ENCODE measurements at places on chromosomes 3 and 15.

- DNase-seq: no peak
Measured at GRCh38 chr3:128447561-128448013, 19.1 kb downstream of the DNAJB8 start.

GRCh38 chr3:32963871-32964270 is 12.4 kb downstream of the CCR4 start:
- DNase-seq: no peak

DNA sequence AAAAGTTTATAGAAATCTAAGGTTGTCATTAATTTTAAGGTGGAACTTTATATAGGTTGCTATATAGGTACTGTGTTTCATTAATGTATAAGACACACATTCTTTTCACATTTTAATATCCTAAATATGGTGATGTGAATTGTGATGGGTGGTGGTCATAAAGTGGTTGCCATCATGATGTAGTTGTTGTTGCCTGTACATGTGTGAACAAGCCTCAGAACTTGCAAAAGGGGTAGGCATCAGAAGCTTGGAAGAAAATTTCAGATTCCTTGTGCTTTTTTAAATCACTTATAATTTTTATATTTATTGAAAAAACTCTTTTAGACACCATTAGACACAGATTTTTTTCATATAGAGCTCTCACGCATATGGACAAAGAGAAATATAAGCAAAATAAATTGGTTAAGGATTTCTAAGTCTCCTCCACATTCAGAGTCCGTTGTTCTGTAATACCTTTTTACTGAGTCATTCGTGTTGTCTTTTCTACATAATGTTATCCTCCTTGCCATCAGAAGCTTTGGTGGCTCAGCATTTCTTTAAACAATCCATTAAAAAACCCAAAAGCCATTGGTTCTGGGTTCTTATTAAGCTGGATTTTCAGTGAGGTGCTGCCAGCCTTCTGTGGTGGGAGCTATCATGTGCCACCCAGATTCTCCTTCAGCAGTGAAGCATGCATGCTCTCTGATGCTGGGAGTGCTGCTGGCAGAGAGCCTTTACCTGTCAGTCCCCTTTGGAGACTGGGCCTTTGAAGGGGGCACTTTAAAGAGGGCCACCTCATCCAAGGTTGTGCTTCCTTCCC is 140.4 kb upstream of the GALNT15 start:
- DNase-seq: peak; percentile 24

DNA sequence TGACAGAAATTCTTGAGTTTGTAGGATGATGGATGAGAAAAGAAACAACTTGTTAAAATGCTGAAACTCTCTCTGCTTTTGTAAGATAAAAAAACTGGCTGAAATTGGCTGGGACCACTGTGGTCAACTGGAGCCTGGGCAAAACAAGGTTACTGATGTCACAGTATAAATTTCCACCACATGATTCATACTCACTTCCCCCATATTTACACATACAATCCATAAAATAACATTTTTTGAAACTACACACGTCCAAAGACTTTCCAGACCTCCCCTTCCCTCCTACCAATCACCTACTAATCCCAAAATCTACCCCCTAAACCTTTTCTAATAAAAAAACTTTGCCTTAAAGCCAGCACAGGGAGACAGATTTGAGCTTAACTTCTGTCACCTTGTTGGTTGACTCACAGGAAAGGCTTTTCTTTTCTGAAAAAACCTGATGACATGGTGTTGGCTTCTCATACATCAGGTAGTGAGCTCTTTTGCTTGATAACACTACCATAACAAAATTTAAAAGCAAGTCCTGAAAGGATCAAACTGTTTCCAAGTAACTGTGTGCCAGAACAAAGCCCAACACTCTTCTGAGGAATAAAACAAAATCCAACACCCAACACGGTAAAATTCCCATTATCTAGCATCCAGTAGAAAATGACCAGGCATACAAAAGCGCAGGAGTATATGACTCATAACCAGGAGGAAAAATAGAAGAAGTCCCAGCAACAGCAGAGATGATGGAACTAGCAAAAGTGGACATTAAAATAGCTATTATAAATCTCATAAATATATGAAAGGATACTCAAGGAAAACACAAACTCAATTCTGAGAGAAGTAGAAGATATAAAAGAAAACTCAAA is 87.3 kb upstream of the SNRK start:
- DNase-seq: no peak

GRCh38 chr3:69458803-69459365 is 73.0 kb upstream of the FRMD4B start:
- DNase-seq: no peak

DNA sequence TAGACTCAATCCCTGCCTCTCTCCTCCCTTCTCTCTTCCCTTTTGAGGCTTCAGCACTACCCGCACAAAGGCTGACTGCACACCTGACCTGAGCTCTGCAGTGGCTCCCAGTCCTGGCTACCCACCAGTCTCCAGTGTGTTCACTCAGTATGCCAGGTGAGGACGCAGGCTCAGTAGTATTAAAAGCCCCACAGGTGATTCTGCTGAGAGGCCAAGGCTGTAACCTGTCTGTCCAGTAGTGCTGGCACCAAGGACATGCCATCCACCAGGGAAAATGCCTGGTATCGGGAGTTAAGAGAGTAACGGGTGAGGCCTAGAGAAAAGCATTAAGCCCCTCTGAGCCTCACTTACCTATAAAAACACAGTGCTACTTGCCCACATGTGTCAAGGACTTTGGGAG is 20.9 kb downstream of the FYCO1 start:
- no peak for DNase-seq

DNA sequence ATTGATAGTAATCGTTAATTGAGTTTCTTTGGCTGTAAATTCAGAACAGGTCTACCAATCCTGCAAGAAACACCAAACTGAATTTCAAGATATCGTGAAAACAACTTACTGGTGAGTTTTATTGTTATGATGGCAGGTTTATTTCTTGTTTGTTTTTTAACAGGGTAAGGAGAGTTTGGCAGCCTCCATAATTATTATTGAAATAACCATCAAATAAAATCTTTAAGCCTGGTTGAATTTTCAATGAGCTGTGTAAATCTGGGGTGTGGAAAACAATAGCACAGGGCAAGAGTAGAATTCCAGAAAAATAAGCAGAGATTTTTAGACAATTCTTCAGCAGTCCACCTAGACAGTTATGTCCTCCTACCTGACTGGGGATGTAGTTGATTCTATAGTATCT is 196.5 kb downstream of the MECOM start:
- no peak for DNase-seq

DNA sequence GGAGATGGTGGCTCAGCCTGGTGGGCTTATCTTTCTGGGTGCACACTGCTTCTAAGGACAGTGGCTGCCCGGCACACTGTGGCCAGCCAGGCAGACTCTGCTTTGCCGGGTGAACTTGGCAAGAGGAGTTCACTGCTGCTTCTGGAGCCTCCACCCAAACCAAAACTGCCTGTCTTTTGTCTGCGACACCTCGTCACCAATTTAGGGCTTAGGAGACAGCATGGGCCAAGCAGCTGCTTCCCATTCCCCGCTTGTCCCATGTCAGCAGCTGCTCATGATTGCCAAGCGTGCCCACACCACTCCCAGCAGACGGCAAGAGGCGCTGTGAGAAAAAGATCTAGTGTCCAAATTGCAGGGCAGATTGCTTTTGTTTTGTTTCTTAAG is 57.3 kb downstream of the LSM3 start:
- DNase-seq: no peak

GRCh38 chr3:58287354-58287753 is 18.7 kb upstream of the RPP14 start:
- no peak for DNase-seq

- no peak for DNase-seq
Measured at GRCh38 chr15:57201578-57201977, 174.7 kb upstream of the CGNL1 start.

DNA sequence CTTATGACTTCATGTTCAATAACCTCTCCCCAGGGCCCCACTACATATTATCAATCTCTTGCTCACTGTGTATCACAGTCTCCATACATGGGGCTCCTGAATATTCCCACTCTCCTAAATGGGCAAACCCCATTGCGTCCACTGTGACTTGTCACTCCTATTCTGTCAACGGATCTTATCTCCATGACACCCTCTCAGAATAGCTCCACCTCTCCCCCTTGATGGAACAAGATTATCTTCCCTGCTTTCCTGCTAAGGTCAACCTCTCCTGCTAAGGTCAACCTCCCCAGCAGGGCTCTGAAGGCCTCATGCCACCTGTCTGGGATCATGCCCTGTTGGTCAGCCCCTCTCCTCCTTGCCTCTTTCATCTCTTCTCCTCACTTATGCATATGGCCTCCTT is 1.8 kb downstream of the CLDN18 start:
- DNase-seq: no peak

DNA sequence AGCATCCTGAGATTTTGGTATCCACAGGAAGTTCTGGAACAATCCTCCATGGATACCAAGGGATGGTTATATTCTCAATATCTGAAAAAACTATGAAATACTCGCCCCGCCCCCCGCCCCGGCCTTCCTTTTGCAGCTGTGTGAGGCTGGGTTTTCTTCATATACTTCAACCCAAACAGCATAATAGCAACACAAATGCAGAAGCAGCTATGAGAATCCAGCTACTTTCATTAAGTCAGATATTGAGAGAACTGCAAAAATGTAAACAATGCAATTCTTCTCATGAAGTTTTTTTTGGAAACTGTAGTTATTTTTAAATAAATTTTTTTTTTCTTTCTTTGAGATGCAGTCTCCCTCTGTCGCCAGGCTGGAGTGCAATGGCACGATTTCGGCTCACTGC is 10.9 kb upstream of the IDH2 start:
- no peak for DNase-seq

GRCh38 chr15:84684092-84684491 is 26.1 kb upstream of the NMB start:
- no peak for DNase-seq

GRCh38 chr15:87213626-87214025 is 1042.9 kb downstream of the NTRK3 start:
- no peak for DNase-seq

- no peak for DNase-seq
Measured at GRCh38 chr3:46203681-46204080, 4.4 kb downstream of the CCR1 start.

- DNase-seq: no peak
Measured at GRCh38 chr3:184235381-184236032, 6.1 kb downstream of the VWA5B2 start.

DNA sequence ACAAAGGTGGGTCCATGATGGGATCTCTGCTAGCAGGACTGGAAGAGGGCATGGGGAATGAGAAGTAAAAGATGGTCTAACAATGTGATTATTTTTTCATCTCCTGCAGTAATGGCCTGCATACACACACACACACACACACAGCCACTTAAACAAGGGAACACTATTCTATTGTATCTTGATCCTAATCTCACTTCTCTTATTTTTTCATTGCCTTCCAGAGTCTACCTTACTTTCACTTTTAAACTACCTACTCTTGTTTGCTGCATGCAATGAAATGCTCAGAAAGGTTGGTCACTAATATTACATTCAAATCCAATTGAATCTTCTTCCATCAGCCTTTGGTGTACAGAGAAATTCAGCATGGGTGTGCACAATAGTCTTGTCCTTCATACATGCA is 853.8 kb downstream of the IGSF11 start:
- DNase-seq: no peak

DNA sequence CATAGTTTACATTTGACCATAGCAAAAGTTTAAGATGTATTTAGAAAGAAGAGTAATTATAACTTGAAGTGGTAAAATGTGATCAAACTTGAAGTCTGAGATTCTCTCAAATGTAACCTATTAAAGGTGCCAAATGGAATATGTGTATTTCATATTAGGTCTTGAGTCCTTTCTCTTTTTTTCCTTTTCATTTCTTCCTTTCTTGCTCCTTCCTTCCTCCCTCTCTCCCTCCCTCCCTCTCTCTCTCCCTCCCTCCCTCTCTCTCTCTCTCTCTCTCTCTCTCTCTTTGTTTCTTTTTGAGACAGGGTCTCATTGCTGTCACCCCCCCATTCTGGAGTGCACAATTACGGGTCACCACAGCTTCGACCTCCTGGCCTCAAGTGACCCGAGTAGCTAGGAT is 47.7 kb downstream of the MAP2K5 start:
- no peak for DNase-seq

DNA sequence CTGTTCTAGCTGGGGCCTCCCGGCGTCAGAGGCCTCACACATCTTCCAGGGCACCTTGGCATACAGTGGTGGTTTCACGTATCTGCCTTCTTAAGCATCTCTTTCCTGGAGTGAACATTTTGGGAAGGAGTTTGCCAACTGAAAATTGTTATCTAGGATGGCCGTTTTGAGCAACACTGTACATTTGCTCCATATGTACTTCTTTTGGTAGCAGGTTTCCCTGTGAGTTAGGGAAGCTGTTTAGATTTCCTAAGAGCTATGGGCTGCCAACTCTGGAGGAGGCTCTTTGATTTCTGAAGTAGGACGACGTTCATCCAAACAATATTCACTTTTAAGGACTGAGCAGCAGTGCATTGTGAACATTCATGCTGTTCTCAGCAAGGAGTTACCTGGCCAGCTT is 665.9 kb downstream of the SQOR start:
- DNase-seq: no peak

- no peak for DNase-seq
Measured at GRCh38 chr15:28122038-28122949, 23.2 kb upstream of the OCA2 start.

DNA sequence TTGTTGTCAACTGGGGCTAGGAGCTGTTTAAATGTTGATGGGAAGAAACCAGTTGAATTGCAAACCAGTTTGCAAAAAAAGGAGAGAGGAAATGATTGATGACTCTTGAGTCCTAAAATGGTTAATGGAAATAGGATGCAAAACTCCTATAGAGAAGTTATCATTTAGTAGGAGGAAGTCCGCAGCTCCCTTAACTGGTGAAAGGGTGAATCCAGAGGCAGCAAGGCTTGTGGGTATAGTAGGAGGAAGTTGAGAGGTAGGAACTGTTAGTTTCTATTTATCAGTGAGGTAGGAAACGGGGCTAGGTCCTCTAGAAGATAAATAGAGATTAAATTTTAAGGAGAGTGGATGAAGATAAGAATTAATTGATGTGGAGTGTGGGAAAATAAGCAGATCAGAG is 15.4 kb downstream of the IREB2 start:
- DNase-seq: no peak
